ENCODE measurements at places on chromosomes 12 and 14. TPM values are rescaled to one million over a fixed set of nuclear protein-coding genes. Genes with fewer than 3 reads are reported as not detected.

The UBE3B gene
- 12.9 TPM for polyA plus RNA-seq

The TRPV4 gene
- 0.08 TPM for polyA plus RNA-seq

The GSC gene
- polyA plus RNA-seq = not detected

The DDN gene
- not detected for polyA plus RNA-seq

The CYP27B1 gene
- not detected for polyA plus RNA-seq

The IFI27 gene
- polyA plus RNA-seq = 107 TPM

Measured in aorta (tissue), 5 donors.